ENCODE measurements at places on chromosomes 4 and X.
A peak's percentile ranks its signal among the peaks of the same experiment; 100 is the strongest.

DNA sequence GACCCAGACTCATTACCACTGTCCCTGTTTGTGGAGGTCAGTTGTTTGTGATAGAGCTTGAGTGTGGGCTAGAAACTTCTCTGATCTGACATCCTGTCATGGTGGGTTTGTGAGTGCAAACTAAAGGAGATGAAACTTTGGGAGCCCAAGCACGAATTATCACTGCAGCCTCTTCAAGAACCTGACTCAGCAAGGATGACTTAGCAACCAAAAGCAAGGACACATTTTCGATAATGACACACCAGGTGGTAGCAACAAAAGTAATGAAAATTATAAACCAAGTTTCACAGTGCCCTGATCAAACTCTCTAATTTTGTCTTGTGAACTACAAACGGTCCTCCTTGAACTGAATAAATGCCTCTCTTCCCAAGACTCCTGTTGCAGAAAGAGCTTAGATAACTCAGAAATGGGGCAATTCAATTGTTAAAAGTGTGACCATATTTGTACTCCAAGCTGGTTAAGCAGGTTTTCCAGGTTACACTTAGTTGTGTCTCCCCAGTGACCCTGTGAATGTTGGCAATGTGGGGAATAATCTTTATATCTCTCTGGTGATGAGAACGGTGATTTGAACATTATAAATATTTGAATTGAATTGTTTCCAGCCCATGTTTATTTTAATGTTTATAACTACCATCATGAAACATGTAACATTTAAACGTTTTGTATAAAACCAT, 52.6 kb upstream of the ATP8A1 start:
- H3K4me1 ChIP-seq = no peaks in the 10 kb centered on the region
- H3K27ac ChIP-seq = no peak overlapping the region
- no peaks in the 10 kb centered on the region for H3K36me3 ChIP-seq
- no peak for DNase-seq
- H3K27me3 ChIP-seq = no peaks in the 10 kb centered on the region

DNA sequence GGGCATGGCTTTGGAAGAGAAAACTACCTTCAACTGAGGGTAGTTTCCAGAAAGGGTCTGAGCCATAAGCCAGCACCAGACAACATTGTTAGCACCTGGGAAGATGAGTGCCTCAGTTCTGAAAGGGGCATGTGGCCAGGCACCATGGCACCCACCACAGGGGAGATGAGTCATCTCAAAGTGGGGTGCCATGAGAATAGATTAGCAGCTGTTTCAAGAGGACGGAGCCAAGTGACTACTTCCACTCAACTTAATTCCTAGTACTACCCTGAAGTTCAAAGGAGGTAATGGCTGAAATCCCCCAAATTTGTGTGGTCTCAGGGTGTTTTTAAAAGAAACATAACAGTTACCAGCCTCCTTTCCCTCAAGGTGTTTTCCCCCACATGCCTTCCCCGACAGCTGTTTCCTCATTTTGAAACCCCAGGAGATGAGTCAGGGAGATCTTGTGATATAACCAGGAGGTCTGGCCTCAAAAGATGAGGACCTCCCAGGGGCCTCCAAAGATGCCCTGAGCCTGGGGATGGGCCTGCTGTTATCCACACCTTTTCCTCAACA, 27.8 kb upstream of the FTHL17 start:
- H3K27ac ChIP-seq = no peak overlapping the region
- H3K4me3 ChIP-seq = no peak overlapping the region
- no peaks in the 10 kb centered on the region for H3K36me3 ChIP-seq
- no peaks in the 10 kb centered on the region for H3K4me1 ChIP-seq
- DNase-seq = no peak

DNA sequence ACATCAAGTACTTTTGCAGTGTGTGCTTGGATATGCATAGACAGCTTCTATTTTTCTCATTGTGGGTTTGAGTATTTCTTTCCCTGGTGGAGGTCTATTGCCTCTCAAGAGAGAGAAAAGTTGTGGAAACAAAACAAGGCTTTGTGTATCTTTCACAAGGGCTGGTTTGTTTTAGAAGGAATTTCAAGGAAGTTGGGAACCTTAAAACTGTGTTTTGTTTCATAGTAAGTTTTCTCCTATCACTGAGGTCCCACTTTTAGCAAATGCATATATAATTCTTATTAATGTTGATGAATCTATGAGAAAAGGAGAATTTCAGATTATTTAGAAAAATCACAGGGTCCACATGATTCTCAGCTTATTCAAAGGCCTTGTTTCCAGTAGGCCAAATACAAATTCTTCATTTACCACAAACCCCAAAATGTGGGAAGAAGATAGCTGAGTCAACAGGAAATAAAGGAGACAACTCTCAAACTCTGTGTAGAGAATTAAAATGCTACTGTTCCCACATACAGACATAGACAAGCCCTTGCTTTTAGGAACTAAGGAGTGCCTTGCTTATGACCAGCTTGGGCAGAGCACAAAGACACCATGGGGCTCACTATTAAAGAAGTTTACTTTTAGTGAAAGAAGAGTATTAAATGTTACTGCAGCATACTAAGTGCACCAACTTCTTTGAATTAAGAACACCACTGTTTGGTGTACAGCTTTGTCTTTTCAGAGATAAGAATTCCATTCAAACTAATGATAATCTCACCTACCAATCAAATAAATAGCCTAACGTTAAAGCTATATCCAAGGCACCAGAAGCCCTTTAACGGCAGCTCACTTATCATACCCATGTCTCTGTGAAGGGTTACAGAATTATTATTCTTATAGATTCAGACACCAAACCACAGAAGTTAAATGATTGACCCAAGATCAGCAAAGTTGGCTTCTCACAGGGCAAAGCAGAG, 177.4 kb upstream of the LEF1 start:
- no peaks in the 10 kb centered on the region for H3K27me3 ChIP-seq
- peaks cover 4% of the 10 kb centered on the region for H3K4me1 ChIP-seq
- H3K4me3 ChIP-seq = no peak overlapping the region
- no peak for DNase-seq
- no peaks in the 10 kb centered on the region for H3K36me3 ChIP-seq
- H3K27ac ChIP-seq = peak overlapping the region; percentile 68

DNA sequence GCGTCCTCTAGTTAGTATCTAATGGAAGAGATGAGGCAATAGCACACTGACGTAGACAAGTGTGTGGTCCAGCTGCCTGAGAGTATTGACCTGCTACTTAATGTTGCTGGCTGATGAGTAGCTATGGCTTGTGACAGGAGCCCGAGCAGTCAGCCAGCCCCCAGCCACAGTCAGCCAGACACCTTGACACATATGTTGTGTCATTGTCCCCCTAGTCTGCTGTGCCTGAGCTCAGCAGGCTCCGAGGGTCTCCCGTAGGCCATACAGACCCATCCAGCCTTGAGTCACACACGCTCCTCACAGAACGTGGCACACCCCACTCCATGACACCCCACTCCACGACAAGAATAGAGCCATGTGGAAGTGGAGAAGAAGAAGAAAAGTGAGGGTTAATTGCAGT, 362.1 kb downstream of the UNC5C start:
- H3K27ac ChIP-seq = no peak overlapping the region
- no peaks in the 10 kb centered on the region for H3K27me3 ChIP-seq
- DNase-seq = no peak
- no peak overlapping the region for H3K4me3 ChIP-seq
- H3K4me1 ChIP-seq = peaks cover 16% of the 10 kb centered on the region

DNA sequence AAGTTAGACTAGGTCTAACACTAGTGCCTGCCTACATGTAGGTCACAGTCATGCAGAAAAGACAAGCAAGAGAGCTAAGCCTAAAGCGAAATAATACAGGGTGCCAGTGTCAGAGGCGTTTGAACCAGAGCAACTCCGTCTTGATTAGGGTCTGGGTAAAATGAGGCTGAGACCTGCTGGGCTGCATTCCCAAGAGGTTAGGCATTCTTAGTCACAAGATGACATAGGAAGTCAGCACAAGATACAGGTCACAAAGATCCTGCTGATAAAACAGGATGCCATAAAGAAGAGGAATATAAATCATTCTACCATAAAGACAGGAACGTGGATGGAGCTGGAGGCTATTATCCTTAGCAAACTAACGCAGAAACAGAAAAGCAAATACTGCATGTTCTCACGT, 120.9 kb downstream of the BEND2 start:
- peaks cover 9% of the 10 kb centered on the region for H3K4me1 ChIP-seq
- peaks cover 7% of the 10 kb centered on the region for H3K27me3 ChIP-seq
- no peak overlapping the region for H3K27ac ChIP-seq
- no peak for DNase-seq

DNA sequence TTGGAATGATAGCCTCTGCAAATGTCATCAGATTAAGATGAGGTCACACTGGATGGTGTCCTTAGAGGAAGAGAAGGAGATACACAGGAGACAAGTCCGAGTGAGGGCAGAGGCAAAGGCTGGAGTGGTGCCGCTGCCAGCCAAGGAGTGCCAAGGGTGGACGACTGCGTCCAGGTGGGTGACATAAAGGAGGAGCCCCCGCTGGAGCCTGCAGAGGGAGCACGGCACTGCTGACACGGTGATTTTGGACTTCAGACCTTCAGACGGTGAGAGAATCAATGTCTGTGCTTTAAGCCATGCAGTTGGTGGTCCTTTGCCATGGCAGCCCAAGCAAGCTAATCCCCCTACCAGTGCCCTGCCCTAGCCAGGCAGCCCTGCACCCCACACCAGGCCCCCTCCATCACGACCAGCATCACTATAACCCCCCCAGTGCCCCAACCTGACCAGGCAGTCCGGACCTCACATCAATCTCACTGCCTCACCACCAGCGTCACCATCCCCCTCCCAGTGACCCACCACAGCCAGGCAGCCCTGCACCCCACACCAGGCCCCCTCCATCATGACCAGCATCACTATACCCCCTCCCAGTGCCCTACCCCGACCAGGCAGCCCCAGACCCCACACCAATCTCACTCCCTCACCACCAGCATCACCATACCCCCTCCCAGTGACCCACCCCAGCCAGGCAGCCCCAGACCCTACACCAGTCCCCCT, 130.0 kb downstream of the HMX1 start:
- no peaks in the 10 kb centered on the region for H3K27me3 ChIP-seq
- H3K36me3 ChIP-seq = no peaks in the 10 kb centered on the region
- no peak overlapping the region for H3K27ac ChIP-seq

DNA sequence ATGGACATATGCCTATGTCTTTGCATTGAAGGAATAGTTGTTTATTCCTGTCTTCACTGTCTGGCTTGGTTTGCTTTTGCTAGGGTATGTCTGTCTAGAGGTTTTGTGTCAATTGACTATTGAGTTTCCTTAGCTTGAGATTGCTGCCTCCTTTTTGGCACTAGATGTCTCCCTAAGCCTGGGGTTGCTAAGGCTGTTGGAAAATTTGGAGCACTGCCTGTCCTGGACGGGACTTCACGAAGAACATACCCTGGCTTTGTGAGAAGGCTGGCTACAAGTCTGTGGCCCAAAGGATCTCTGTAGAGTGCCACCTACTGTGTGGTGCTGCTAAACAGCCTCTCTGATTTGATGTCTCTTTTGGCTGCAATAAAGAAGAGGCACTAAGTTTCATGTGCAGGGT, 183.8 kb upstream of the NUDT10 start:
- H3K36me3 ChIP-seq = no peaks in the 10 kb centered on the region
- H3K27ac ChIP-seq = no peak overlapping the region
- H3K4me1 ChIP-seq = no peaks in the 10 kb centered on the region
- no peak overlapping the region for H3K4me3 ChIP-seq

- H3K4me3 ChIP-seq = peak overlapping the region; percentile 18
- H3K27ac ChIP-seq = no peak overlapping the region
- no peak for DNase-seq
- peaks cover 4% of the 10 kb centered on the region for H3K36me3 ChIP-seq
- H3K27me3 ChIP-seq = no peaks in the 10 kb centered on the region
Observed at GRCh38 chr4:1684506-1685234, 557 bp upstream of the FAM53A start.

- H3K36me3 ChIP-seq = no peaks in the 10 kb centered on the region
- H3K4me3 ChIP-seq = no peak overlapping the region
- H3K27ac ChIP-seq = no peak overlapping the region
- no peaks in the 10 kb centered on the region for H3K4me1 ChIP-seq
- no peaks in the 10 kb centered on the region for H3K27me3 ChIP-seq
Observed at GRCh38 chrX:118558926-118559325, 63.3 kb downstream of the DOCK11 start.

GRCh38 chrX:1493877-1494510, 41.3 kb upstream of the ASMTL start:
- no peak for DNase-seq
- H3K27ac ChIP-seq = no peak overlapping the region
- H3K36me3 ChIP-seq = no peaks in the 10 kb centered on the region
- no peak overlapping the region for H3K4me3 ChIP-seq
- H3K4me1 ChIP-seq = peaks cover 5% of the 10 kb centered on the region
